A549 treated with GW870086 at 1 μM for 4 hours (cell line): ENCODE measurements at places on chromosomes 3 and 15. TPM values are rescaled to one million over a fixed set of nuclear protein-coding genes. Genes with fewer than 3 reads are reported as not detected.

PAQR9 gene
- 2.8 to 3.5 TPM (median 3.1 TPM) in 5 replicates for total RNA-seq

SCAMP5 gene
- 10.1 to 14.2 TPM (median 12.0 TPM) in 5 replicates for total RNA-seq

NR2C2 gene
- total RNA-seq, result 10.0 to 18.1 TPM (median 16.7 TPM) in 5 replicates

EXD1 gene
- total RNA-seq, result 0.16 to 0.33 TPM (median 0.27 TPM) in 3 of 5 replicates, not detected in the others

IL17RB gene
- total RNA-seq, result 0.71 to 1.2 TPM (median 0.96 TPM) in 5 replicates

ZBTB47 gene
- total RNA-seq, result 4.6 to 6.6 TPM (median 5.7 TPM) in 5 replicates

GP9 gene
- total RNA-seq, result not detected in 5 replicates

MAP6D1 gene
- total RNA-seq, result 6.3 to 7.1 TPM (median 6.5 TPM) in 5 replicates

NPAP1 gene
- total RNA-seq, result not detected in 5 replicates

GOLGA8M gene
- 0.24 TPM in 1 of 5 replicates, not detected in the others for total RNA-seq

SCG5 gene
- 1.8 to 3.2 TPM (median 2.7 TPM) in 5 replicates for total RNA-seq

ACAN gene
- 0.41 to 1.1 TPM (median 0.86 TPM) in 5 replicates for total RNA-seq

PIF1 gene
- total RNA-seq, result 12.7 to 21.6 TPM (median 16.5 TPM) in 5 replicates

PXYLP1 gene
- total RNA-seq, result 8.0 to 12.0 TPM (median 10.2 TPM) in 5 replicates

IL20RB gene
- 0.58 to 1.5 TPM (median 0.93 TPM) in 5 replicates for total RNA-seq

TP63 gene
- total RNA-seq, result 0.11 to 0.29 TPM (median 0.21 TPM) in 5 replicates

FETUB gene
- total RNA-seq, result 0.08 to 0.16 TPM (median 0.14 TPM) in 3 of 5 replicates, not detected in the others

FOXB1 gene
- not detected in 5 replicates for total RNA-seq

ITPR1 gene
- 4.5 to 6.3 TPM (median 5.0 TPM) in 5 replicates for total RNA-seq

ROPN1 gene
- not detected in 5 replicates for total RNA-seq

CPLX3 gene
- 0.07 to 0.13 TPM in 2 of 5 replicates, not detected in the others for total RNA-seq

MUC20 gene
- total RNA-seq, result 0.43 to 1.3 TPM (median 0.75 TPM) in 5 replicates

KBTBD13 gene
- not detected in 5 replicates for total RNA-seq

DCLK3 gene
- not detected in 5 replicates for total RNA-seq

DNASE1L3 gene
- 0.35 TPM in 1 of 5 replicates, not detected in the others for total RNA-seq

BCHE gene
- total RNA-seq, result 0.73 to 1.2 TPM (median 1.0 TPM) in 5 replicates

GNL3 gene
- total RNA-seq, result 93.4 to 131 TPM (median 97.8 TPM) in 5 replicates

MME gene
- not detected in 5 replicates for total RNA-seq

RPP25 gene
- total RNA-seq, result 22.1 to 29.5 TPM (median 27.1 TPM) in 5 replicates

EFCAB12 gene
- 0.73 to 1.00 TPM (median 0.80 TPM) in 5 replicates for total RNA-seq

ESYT3 gene
- total RNA-seq, result 0.54 to 0.94 TPM (median 0.70 TPM) in 5 replicates

KBTBD12 gene
- total RNA-seq, result not detected in 5 replicates

LRRC31 gene
- total RNA-seq, result not detected in 5 replicates

LMAN1L gene
- total RNA-seq, result not detected in 5 replicates

SLC24A5 gene
- not detected in 5 replicates for total RNA-seq

IGF2BP2 gene
- total RNA-seq, result 8.7 to 12.0 TPM (median 10.8 TPM) in 5 replicates

LRRN1 gene
- not detected in 5 replicates for total RNA-seq

RAD51 gene
- 17.1 to 23.6 TPM (median 18.8 TPM) in 5 replicates for total RNA-seq

KIF23 gene
- total RNA-seq, result 70.2 to 83.9 TPM (median 78.2 TPM) in 5 replicates
